ENCODE measurements at places on chromosomes 1 and 21. TPM values are rescaled to one million over a fixed set of nuclear protein-coding genes. Genes with fewer than 3 reads are reported as not detected.

GRCh38 chr1:71350805-71351204, 270.0 kb upstream of the ZRANB2 start:
- DNase-seq, result no peak
- H3K4me3 ChIP-seq, result no peak overlapping the region
- no peaks in the 10 kb centered on the region for H3K4me1 ChIP-seq

DNA sequence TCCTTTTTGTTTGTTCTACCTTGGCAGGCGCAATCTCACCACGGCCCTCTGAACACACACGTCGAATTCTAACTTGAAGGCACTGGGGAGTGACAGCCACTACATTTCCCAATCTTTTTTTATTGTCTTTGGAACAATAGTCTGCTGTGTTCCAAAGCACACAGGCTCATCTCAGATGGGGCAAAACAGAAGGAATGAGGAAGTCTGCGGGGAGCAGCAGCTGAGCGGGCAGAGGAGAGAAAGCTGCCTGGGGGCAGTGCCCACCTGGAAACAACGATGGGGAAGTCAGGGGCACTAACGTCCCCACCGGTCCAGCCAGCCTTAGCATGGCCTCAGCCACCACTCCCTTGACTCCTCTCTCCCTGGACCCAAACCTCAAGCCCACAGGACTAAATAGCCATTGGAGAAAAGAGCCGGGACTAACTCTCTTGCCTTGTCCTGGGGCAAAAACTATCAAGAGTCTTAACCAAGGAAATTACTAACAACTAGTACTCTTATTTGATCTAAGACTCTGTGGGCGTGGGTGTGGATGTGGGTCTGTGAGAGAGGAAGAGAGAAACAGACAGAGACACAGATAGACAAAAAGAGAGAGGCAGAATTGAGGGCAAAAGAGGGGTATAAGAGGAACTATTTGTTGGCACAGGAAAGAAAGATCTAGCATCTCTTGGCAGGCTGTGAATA, 34.2 kb downstream of the SYF2 start:
- no peak for DNase-seq
- peaks cover 8% of the 10 kb centered on the region for H3K27me3 ChIP-seq
- H3K27ac ChIP-seq, result no peak overlapping the region
- H3K4me1 ChIP-seq, result peaks cover 13% of the 10 kb centered on the region

DNA sequence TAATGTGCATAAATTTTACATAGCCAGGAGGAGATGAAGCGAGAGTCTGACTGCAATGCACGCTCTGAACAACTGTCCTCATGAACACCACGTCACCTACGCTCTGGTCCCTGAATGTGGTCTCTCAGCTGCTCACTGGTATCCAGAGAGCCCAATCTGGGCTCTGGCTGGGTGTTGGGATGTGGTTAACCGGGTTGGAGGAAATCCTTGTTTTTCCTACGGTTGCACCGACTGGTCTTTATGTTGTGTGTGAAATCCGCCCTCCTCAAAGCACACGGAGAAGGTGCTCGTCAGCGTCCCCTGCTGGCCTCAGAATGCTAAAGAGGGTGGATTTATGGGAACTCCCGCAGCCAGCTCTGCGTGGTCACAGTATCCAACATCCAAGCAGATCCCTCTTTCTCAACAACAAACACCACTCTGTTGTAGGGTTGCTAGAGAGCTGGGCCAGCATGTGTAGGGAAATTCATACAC, 51.8 kb upstream of the FAM89A start:
- no peak overlapping the region for H3K27ac ChIP-seq
- H3K4me3 ChIP-seq, result no peak overlapping the region
- H3K4me1 ChIP-seq, result peaks cover 34% of the 10 kb centered on the region

- H3K4me3 ChIP-seq, result no peak overlapping the region
- H3K4me1 ChIP-seq, result no peaks in the 10 kb centered on the region
- no peak overlapping the region for H3K27ac ChIP-seq
- no peaks in the 10 kb centered on the region for H3K36me3 ChIP-seq
- H3K27me3 ChIP-seq, result no peaks in the 10 kb centered on the region
- no peak for DNase-seq
These were observed 3.0 kb downstream of the ARHGAP30 start for GRCh38 chr1:161066694-161067093.

GRCh38 chr1:83697961-83698360, 301.0 kb downstream of the TTLL7 start:
- no peak for DNase-seq
- H3K4me1 ChIP-seq, result peaks cover 8% of the 10 kb centered on the region
- no peaks in the 10 kb centered on the region for H3K27me3 ChIP-seq
- H3K4me3 ChIP-seq, result no peak overlapping the region

- H3K4me3 ChIP-seq, result no peak overlapping the region
- H3K36me3 ChIP-seq, result peaks cover 8% of the 10 kb centered on the region
- H3K27me3 ChIP-seq, result no peaks in the 10 kb centered on the region
- no peak overlapping the region for H3K27ac ChIP-seq
- no peak for DNase-seq
- H3K4me1 ChIP-seq, result no peaks in the 10 kb centered on the region
These were observed 73.7 kb downstream of the FNBP1L start for GRCh38 chr1:93521618-93522017.

DNA sequence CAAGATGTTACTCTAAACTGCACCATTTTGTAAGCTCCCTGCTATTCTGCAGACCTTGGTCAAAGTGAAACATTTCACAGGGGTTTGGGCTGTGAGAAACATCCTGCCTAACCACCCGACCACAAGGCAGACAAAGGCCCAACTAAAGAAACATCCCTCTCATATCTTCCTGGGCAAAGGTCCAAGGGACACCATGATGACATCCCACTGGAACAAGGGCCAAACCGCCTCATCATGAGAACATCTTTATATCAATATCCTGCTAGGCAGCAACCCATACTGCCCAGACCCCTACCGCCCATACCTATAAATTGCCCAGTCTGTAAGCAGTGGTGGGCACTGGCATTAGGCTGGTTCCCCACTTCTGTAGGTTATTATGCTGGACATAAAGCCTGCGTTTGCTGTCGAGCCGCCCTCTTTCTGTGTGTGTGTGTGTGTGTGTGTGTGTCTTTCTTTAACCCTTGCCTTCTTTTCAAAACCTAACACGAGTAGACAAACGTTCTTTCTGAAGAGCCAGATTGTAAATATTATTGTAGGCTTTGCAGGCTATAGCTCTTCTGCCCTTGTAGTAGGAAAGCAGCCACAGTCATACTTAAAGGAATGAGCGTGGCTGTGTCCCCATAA, 1.0 kb upstream of the PPIE start:
- peak; percentile 48 for DNase-seq
- H3K36me3 ChIP-seq, result peaks cover 17% of the 10 kb centered on the region
- H3K4me3 ChIP-seq, result no peak overlapping the region

GPR3 gene
- 8.3 TPM for total RNA-seq

DNA sequence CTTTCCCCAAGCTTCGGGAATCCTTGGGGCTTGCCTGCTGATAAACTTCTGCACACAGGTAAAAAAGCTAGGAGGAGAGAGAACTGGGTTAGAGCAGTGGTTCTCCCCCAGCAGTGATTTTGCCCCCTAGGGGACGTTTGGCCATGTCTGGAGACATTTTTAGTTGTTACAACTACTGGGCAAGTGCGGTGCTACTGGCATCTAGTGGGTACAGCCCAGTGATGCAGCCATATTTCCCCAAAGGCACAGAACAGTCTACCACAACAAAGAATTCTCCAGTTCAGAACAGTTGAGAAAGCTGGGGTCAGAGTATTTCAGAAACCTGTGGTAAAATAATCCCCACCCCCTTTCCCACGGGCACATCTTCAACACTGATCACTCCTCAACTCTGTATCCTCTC, 41.3 kb downstream of the LRRC71 start:
- H3K27ac ChIP-seq, result no peak overlapping the region
- no peak overlapping the region for H3K4me3 ChIP-seq
- H3K4me1 ChIP-seq, result no peaks in the 10 kb centered on the region

DNA sequence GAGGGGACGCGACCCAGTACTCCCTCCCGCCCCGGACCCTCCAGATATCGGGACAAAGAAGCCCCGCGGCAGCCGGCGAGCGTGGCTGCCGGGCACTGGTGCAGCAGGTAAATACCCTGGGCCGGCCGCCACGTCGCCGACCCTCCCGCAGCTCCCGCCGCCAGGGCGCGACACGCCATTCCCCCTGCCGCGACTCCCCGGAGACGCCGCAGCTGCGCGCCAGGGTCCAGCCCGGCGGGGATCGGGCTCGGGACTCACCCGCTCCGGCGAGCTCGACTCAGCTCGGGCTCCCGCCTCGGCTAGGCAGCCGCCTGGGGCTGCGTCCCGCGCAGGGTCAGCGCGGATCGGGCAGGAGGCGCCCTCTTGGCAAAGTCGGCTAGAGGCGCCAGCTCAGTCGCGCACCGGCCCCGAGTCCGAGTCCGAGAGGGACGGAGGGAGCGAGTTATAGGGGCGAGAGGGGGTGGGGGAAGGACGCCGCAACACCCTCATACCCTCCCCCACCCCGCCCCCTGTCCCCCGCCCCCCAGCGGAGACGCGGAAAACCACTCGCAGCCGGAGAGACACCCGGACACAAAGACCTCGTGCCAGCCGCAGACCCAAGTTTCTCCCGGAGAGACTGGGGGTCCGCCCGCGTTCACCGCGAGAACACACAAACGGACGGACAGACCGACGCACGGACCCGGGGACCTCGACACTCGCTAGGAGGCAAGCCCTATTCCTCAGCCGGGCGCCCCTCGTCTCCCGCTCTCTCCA, 985 bp downstream of the SYT6 start:
- DNase-seq, result no peak
- H3K27me3 ChIP-seq, result no peaks in the 10 kb centered on the region
- H3K27ac ChIP-seq, result no peak overlapping the region
- H3K36me3 ChIP-seq, result no peaks in the 10 kb centered on the region
- H3K4me1 ChIP-seq, result no peaks in the 10 kb centered on the region

DNA sequence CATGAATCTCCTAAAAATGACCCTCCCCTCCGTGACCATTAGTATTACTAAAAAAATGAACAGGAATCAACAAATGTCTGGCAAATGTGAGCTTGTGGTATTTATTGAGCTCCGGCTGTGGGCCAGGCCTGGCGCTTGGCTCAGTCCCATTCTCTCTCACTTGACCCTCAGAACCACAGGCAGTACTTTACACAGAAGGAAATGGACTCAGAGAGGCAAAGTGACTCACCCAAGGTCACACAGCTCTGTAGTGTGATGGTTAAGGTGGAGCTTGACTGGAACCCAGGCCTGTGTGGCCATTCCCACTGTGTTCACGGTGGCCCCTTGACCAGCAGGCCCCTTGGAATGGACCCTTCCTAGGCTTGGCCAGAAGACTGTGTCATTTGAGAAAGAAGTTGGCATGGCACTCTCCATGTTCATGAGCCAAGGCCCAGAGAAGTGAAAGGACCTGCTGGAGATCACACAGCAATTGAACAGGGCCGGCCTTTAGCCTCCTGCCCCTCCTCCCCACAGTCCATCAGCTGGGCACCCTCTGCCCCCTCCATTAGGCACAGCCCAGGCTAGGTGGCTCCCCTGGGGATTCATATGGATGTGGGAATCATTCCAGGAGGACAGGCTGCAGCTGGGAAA, 32.1 kb downstream of the FAM151A start:
- no peak for DNase-seq
- H3K36me3 ChIP-seq, result no peaks in the 10 kb centered on the region
- H3K4me1 ChIP-seq, result no peaks in the 10 kb centered on the region
- H3K27me3 ChIP-seq, result no peaks in the 10 kb centered on the region

RPF1 gene
- total RNA-seq, result 72.8 TPM

Data from SJCRH30 (cell line).